ENCODE measurements at places on chromosomes 2 and 18.

DNA sequence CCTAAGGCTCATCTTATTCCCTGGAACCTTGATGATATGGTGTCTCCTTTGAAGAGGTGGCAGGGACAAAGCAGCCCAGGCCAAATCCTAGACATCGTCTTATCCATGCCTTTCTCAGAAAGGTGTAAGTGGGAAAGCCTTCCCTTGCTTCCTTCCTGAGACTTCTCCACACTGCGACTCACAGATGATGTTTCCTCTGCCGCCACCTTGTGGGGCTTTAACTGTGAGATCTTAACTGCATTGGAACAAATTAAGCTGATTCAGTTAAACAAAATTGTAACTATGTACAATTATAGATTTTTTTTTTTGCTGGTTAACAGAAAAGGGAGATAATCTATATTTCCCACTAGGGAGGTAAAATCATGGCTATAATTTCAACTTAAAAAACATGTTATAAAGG is 10.0 kb upstream of the GCA start:
- peak; percentile 57 for DNase-seq

DNA sequence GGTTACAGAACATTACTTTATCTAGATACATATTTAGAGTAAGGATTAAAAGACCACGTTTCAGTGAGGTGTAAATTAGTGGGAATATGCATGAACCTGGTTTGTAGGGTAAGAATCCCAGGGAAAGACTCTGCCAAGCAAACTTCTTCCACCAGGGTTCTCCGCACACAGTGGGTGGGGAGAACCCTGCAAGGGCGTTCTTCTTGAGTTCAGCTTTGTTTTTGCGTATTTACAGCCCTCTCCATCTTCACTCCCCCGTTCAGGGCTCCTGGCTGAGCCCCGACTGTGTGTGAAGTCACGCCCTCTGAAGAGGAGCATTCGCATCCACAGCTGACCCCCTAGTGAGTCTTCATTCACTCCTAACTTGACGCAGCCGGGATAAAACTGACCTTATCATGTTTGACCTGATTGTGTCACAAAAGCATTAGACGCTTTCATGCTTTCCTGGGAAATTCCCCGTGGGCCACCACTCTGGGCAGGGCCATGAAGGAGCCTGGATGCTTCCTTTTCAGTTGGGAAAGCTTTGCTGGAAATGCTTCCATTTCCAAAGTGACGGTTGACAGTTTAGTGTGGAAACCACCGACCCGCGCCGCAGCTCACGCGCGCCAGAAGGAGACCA is 1.0 kb downstream of the ALKAL2 start:
- DNase-seq: no peak

- DNase-seq: no peak
Measured at GRCh38 chr18:3368193-3368592, 81.8 kb upstream of the TGIF1 start.

- DNase-seq: no peak
Measured at GRCh38 chr2:186559848-186560247, 30.0 kb upstream of the ITGAV start.

DNA sequence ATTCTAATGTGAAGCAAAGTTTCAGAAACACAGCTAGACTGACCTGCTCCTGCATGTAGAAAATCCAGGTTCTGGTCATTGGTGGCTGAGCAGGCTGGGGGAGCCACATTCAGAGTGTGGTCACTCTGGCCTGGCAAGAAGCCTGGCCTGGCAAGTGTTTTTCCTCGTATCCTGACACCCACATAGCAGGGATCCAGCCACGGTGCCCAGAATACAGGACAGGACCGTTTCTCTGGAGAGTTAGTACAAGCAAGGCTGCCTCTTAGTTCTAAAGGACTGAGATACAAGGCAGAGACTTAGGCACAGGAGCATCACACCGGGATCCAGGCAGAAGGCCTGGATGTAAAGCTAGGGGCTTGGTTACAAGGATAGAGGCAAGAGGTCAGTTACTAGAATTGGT is 4.8 kb upstream of the LAMA1 start:
- no peak for DNase-seq

DNA sequence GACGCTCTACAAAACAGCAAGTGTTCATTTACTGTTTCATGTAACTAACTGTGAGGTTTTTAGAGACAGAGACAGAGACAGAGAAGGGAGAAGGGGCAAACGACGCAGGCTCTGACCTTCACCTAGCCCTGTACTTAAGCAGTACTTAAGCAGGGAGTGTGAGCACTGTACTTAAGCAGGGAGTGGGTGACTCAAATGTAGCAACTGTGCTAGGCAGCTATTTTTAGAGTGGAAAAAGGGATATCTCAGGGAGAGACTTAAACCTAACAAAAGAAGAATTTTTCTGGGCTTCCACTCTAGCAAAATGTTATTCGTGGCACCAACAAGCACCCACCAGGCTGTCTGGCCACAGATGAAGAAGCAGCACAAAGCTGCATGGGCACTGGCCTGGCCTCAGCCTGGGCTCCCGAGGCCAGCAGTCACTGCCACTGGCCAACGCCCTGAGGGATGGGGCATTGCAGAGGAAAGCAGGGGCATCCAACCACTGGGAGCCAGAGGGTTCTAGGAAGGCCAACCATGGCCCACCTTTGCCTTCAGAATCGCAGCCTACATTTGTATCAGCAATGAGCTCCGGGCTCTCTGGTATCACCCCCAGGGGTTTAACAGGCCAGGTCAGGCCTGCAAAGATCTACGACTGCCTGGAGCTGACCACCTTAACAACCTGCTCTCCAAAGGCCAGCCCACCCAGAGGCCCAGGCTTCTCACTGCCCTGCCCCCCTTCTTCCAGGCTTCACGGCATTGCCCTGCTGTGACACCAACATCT is 154.3 kb downstream of the TTC32 start:
- DNase-seq: no peak

DNA sequence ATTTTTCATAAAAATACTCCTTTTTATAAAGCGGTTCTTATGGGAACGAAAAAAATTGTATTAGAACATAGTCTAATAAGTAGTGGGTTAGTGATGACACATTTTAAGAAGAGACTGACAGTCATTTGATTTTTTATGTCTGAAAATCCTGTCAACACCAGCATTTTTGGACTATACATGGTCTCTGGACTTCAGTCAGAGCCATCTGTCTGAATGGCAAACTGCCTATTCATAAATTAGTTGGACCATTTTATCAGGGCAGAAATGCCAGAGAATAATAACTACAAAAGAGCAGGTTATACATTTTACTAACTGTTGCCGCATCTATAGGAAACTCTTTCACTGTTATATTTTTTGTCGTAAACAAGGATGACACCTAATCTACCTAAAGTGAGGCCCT is 437.6 kb downstream of the ZNF804A start:
- no peak for DNase-seq

DNA sequence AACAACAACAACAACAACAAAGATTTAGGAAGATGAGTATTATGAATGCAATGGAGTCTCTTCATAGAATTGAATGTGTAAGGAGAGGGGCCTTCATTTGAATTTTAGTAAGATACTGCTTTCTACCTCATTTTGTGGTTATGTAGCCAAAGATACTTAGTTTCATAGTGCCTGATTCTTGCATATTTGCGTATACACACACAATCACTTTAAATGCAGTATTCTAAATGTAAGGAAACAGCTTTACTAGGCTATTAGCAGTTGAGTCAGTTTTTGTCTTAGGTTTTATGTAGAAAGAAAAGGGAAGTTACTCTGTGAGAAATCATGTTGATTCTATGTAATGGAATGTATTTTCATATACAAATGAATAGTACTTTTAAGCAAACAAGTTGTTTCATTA is 80.5 kb downstream of the HAUS1 start:
- no peak for DNase-seq

DNA sequence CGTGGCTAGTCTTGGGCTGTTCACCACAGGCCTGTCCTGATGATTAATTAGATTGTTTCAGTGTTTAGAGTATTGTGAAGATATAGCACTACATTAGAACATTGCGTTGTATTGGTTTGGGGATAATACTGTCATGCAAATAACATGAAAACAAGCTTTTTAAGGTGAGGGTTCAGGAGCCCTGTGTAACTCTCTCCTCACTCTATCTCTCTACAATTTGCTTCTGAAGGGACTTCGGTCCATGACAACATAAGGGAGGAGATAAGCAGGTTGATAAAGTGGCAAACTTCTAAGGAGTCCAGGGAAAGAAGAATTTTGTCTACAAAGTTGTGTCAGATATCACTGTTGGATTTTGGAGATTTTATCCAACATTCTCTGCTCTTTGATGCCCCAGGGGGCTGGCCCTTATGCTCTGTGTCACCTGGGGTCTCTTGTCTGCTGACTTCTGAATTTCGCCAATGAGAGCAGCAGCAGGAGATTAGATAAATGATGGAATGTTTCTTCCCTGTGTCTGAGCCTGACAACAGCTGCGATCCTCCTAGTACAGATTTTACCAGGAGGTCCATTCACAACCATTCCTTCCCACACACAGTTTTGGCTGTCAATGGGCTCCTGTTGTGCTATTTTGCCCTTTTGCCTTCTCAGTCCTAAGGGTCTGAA is 3.3 kb downstream of the TNP1 start:
- no peak for DNase-seq

Data from NAMALWA (cell line).